ENCODE measurements at places on chromosomes 16 and 17.

DNA sequence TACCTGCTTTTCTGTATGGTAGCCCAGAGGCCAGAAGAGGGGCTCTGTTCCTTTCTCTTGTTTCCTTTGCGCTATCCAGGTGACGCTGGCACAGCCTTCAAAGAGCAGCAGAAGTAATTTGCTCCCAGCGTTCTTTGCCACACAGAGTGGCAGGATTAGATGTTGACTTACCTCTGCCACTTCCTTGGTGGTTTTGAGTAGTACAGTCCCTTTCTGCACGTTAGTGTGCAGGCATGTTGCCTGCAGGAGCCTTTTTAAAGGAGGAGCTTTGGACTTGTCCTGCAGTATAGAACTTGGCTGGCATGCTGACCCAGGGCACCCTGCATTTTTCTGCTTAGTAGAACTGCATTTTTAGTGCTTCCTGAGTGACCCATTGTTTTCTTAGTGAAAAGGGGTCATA is at the start of gene ABCC11:
ABCC11 (minus strand) TSS at position 229 of the 400 bp plus-strand sequence. CDS start 15,618 bp downstream, outside the sequence.
- DNase-seq: no peak

DNA sequence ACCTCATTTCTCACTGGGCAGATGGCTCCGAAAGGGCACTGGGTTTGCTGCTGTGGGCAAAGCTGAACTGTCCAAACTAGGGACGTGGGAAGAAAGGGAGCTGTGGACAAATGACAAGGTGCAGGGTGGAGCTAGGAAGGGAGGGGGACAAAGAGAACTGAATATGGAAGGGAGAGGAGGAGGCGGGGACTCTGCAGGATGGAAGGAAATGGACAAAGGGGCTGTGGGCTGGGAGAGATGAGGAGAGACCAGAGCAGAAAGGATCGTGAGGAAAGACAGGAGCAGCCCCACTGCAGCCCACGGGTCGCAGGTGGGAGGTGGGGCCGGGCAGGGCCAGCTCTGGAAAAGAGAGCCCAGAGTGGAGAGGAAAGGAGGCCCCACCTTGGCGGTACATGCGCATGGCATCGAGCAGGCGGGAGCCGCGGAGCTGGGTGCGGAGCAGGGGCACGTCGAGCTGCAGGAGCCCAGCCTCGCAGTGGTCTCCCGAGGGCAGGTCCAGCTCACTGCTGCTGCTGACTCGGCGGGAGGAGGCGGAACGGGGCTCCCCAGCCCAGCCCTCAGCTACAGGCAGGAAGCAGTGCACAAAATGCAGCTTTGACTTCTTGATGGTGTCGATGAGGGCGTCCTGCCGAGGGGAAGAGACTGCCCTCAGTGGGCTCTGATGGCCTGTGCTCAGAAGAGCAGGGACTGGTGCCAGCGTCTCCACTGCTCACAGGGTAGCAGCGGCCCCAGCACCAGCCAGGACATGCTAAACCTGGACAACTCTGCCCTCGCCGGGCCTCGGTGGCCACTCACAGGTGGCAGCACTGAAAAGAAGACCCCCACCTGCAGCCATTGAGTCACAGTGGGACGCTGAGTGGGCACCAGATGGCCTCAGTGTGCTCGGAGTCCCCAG is 66.8 kb downstream of the PIPOX start:
- DNase-seq: no peak

DNA sequence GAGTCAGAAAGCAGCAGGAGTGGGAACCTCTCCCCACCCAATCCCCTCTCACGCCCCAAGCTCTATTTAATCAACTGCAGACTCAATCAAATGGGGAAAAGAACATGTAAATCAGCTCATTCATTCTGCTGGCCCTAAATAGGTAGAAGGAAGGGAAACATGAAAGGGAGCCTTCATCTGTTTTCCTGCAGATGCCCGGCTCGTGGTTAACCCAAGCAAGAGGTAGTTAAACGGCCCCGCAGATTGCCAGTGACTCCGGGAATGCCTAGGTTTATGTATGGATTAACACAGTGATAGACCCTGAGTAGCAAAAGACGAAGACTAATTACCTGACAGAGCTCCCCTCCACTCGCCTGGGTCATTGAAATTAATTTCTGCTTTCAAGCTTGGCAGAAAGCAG is 542.0 kb downstream of the WWOX start:
- no peak for DNase-seq

GRCh38 chr17:31495022-31495885 is 103.8 kb downstream of the RAB11FIP4 start:
- no peak for DNase-seq

GRCh38 chr17:29778956-29779811 is 150.8 kb downstream of the SSH2 start:
- DNase-seq: peak; percentile 73

DNA sequence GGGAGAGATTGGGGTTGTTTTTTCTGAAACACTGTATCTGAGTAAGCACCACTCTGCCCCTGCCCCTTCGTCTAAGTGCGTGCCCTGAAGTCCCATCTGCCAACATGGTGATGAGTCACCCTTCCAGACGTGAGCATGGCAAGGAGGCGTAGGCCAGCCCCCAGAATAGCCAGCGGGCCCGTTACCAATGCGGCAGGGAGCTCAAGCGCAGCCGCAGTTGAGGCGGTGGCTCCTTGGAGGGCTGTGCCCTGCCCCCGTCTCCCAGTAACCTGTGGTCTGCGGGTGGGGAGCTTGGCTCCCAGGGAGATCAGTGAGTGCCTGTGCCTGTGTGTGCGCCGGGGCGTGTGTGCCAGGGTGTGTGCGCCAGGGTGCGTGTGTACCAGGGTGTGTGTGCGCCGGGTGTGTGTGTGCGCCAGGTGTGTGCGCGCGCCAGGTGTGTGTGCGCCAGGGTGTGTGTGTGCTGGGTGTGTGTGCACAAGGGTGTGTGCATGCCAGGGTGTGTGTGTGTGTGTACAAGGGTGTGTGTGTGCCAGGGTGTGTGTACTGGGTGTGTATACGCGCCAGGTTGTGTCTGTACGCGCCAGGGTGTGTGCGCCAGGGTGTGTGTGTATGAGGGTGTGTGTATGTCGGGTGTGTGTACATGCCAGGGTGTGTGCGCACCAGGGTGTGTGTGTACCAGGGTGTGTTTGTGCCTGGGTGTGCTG is 98.6 kb upstream of the CHMP6 start:
- no peak for DNase-seq

- DNase-seq: no peak
Measured at GRCh38 chr17:43601280-43602039, 55.3 kb upstream of the ETV4 start.

- no peak for DNase-seq
Measured at GRCh38 chr16:5034167-5034523, 410 bp upstream of the NAGPA start.

- DNase-seq: no peak
Measured at GRCh38 chr16:2473999-2474876, 689 bp upstream of the TBC1D24 start.

GRCh38 chr17:70067134-70067533 is 7.9 kb upstream of the KCNJ16 start:
- DNase-seq: no peak

DNA sequence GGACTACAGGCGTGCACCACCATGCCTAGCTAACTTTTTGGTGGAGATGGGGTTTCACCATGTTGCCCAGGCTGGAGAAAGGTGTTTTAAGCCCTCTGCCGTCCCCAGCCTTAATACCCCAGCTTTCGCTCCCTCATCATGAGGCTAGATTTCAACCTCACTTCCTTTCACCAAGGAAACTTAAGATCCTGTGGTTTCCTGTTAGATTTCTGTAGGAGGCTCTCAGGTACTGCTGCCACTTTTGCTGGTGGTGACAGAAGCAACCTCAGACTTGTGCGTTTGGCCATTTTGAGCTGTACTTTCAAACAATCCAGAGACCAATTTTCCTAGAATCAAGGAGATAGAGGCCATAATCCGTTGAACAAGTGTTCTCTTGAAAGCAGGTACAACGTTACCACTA is 36.2 kb downstream of the MPHOSPH6 start:
- no peak for DNase-seq

GRCh38 chr16:5502467-5502869 is 404.9 kb upstream of the EEF2KMT start:
- DNase-seq: no peak

DNA sequence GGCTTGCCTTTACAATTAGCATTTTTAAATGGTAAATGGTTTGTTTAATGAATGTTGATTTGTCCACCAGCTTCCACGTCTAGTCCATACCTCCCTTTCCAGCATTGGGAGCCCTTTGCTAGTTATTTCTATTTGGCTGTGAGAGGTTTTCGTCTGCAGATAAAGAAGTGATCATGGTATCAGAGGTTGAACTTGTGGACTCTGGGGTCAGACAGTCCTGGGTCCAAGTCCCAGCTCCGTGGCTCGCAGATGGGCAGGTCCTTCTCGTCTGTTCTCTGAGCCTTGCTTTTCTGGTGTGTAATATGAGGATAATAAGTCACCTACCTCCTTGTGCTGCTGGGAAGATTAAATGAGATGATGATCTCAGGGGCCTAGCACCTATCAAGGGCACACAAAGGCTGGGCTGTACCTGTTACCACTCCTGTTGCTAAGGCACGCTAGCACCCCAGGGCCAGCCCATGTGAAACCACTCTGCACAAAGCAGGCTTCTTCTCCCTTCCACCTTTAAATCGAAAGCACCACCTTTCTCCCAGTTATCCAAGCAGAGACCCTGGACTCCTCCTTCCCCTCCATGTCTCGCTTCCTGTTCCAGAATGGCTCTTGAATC is 103.9 kb downstream of the GNAO1 start:
- DNase-seq: no peak

GRCh38 chr17:77036841-77037381 is 103.9 kb upstream of the SEC14L1 start:
- DNase-seq: no peak

DNA sequence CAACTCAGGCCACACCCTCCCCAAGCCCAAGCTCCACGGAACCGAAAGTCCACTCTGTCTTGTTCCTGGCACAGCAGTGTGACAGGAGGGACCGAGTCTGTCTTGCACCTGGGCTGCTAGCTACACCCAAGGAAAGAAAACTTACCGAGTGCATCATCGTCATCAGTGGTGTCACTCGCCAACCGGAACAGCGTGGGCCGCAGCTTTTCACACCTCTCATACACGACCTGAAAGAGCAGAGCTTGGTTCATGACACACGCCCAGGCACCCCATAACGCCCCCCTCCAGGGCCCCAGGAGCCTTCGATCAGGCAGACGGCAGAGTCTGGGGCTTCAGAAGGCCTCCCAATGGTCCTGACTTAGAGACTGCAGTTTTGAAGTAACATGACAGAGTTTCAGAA is 27.5 kb downstream of the GGA2 start:
- DNase-seq: no peak

GRCh38 chr17:72438783-72439182 is 318.0 kb downstream of the SOX9 start:
- no peak for DNase-seq

DNA sequence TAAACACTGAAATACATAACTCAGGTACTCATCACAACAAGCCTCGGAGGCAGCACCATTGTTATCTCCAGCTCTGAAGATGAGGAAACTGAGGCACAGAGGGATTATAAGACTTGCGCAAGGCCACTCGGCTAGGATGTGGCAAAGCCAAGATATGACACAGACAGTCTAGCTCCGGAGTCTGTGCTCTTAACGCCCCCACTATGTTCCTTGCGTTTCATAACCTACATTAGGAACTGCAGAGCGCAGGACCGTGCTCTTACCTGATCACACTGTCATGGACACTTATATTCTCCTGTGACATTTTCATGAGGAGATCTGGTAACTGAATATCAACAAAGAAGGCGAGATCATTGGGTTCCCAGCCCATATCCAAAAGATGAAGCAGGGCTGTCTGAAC is 85.1 kb downstream of the ZZEF1 start:
- DNase-seq: no peak

DNA sequence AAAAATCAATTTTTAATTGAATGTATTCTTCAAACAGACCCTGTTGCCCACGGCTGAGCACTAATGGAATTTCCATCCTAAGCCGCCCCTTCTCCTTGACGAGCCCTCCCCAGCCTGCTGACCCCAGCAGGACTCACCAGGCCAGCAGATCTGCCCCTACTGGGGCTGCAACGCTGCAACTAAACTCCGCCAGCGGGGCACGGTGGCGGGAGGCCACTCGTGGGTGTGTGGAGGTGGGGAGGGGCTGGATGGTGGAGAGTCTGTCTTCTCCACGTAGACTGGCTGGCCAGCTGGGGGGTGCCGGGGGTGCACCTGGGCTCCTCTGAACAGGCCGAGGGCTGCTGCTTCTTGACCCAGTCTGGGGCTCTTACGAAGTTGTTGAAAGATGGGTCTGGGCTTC is 67.8 kb downstream of the ENGASE start:
- DNase-seq: no peak

DNA sequence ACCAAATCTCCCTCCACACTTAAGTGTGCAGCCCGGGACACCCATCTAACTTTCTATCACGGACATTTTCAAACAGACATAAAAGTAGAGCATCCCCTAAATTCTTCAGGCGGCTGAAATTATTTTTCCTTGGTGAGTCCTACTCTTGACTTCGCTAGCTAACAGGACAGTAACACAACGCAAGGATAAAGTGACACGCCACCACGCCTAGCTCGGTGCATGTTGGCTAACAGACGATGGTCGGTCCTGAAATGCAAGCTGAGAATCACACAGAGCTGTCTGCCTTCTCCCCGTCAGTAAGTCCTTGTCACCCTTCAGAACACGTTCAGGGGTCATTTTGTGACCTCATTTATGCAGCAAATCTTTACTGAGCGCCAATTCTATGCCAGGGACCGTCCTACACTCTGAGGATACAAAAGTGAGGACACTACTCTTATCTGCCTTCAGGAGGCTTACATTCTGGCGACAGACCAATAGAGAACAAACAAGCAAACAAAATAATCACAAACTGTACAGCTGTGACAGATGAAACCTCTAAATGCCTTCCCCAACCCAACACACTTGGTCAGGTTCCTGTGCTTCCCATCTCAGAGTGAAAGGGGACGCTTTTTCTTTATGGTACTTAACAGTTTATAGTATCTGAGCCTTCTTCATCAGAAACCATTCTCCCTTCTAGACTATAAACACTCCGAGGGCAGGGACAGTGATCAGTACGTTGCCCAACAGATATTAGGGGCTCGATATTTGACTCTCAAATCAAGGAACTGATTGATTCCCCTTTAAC is 1.3 kb downstream of the NTAN1 start:
- DNase-seq: no peak

DNA sequence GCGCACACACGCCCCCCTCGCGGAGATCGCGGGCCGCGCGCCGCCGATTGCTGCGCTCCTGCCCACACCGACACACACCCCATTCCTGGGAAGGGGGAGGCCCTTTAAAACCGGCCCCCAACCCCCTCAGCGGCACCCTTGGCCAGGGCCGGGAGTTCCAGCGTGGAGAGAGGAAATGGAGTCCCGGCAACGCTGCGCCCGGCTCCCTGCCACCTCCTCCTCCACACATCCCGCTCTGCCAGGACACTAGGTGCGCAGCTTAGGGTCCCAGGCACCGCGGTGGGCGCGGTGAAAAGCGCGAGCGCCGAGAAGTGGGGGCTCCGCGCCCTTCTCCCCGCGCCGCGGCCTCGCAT is 397 bp downstream of the CDC42EP4 start:
- DNase-seq: no peak
